CD4-positive, alpha-beta T cell treated with Interleukin-15 for 1 hour (primary cell): ENCODE measurements at places on chromosomes 4 and X.

DNA sequence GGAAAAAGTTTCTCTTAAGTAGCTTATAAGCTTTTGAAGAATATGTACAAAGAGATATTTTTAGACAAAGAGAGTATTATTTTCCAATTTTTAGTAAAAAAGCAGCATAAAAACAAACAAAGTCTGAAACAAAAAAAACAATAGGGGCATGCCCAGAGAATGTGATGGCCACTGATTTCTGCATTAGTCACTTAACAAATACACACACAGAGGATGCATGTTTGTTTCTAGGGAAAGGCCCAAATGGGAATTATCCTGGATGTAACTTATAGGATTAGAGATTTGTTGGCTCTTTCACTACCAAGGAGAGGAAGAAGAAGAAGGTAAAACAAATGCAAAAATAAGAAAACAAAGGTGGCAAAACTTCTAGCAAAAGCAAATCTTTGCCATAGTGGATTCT lies 95.9 kb upstream of the SCOC start:
- no peak for DNase-seq

- DNase-seq = no peak
These were observed 28.4 kb downstream of the LEF1 start for GRCh38 chr4:108140328-108140727.

GRCh38 chr4:6257247-6258025 lies 12.2 kb upstream of the WFS1 start:
- no peak for DNase-seq

DNA sequence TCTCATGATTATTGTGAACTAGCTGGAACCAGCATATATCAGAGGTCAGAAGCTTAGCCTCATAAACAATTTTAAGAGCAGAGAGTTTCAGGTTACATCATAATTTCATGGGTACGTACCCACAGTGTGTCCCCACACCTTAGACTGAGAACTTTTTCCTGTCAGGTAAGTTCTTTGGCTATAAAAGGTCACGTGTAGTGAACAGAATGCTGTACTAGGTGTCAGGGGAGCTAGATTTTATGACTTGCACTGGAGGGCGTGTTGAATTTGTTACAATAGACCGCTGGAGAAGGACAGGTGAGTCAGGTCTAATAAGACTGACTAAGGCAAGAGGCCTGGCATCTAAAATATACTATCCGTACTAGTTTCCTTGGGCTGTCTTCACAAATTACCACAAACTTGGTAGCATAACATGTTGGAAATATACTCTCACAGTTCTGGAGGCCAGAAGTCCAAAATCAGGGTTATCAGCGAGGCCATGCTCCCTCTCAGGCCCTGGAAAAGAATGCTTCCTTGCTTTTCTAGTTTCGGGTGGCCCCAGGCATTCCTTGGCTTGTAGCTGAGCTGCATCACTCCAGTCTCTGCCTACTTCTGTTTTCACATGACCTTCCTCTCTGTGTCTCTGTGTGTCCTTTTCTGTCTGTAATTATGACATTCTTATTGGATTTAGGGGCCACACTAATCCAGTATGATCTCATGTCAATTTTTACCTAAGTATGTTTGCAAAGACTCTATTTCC lies 512.0 kb upstream of the NR3C2 start:
- DNase-seq = no peak

GRCh38 chrX:70485466-70485865 lies 40.8 kb downstream of the DLG3 start:
- DNase-seq = no peak

DNA sequence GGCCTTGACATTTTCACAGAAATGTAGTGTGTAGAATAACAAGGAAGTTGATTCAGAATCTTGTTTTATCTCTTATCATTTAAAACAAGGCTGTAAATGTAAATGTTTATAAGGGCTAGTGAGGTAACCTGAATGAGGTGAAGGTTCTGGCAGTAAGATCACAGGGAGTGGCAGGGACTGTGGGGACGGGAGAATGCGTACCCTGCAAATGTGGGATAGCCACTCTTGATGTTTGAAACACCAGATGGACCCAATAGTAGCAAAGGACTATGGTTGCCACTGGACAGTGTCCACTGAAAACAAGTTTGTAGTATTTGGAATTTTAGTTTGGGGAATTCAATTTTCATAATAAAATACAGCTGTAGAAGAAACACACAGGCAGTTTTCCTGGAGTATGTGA lies 155.3 kb downstream of the FHIP1A start:
- no peak for DNase-seq

DNA sequence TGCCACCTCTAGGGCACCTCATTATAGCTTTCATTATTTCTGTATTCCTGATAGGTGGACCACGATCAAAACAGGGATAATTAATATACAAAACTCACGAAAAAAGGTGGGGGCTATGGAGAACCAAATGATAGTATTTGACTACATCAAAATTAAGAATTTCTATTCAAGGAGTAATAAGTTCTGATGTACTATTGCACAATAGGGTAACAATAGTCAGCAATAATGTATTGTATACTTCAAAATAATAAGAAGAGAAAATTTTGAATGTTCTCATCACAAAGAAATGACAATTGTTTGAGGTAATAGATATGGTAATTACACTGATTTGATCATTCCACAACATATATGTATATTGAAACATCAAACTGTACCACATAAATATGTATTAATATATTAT lies 327.3 kb upstream of the TRAM1L1 start:
- DNase-seq = no peak

DNA sequence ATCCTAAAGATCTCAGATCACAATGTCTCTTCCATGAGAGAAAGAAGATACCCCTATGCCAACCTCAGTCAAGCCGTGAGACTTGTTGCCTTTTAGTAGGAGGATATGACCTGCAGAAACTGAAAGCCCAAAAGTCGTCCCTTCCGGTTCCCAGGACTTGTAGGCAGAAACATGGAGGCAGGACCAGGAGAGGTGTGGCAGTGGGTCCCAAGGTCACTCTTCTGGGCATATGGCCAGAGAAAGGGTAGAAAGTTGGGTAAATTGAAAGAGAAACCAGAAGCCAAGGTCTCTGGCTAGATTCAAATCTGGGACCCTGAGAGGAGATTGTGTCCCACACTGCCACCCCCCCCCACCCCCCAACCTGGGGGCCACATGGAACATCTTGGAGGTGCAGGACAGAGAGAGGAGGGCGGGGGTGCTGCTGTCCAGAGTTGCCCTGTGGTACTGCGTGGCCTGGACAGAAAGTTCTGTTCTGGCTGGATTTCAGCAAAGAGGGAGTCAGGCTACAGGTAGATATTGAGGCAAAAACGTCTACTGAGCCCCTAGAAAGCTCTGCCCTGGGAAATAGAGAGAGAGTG lies 55.4 kb downstream of the DDX3X start:
- no peak for DNase-seq

- DNase-seq = no peak
These were observed 823.2 kb upstream of the FRG1 start for GRCh38 chr4:189117426-189117825.

DNA sequence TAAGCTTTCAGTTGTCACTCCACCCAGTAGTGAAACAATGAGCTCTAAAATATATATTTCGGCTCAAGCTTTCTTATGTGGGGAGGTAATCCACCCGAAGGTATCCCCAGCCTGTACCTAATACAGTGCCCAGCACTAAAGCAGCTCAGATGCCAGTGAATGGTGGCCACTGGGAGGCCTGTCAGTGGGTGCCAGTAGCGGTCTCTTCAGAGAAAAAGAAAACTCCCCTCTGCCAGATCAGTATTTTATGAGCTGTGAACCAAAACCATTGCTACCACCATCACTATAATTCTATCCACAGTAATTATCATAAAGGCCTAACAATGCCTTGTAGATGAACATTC lies 835 bp upstream of the NFKB1 start:
- DNase-seq = peak; percentile 55

DNA sequence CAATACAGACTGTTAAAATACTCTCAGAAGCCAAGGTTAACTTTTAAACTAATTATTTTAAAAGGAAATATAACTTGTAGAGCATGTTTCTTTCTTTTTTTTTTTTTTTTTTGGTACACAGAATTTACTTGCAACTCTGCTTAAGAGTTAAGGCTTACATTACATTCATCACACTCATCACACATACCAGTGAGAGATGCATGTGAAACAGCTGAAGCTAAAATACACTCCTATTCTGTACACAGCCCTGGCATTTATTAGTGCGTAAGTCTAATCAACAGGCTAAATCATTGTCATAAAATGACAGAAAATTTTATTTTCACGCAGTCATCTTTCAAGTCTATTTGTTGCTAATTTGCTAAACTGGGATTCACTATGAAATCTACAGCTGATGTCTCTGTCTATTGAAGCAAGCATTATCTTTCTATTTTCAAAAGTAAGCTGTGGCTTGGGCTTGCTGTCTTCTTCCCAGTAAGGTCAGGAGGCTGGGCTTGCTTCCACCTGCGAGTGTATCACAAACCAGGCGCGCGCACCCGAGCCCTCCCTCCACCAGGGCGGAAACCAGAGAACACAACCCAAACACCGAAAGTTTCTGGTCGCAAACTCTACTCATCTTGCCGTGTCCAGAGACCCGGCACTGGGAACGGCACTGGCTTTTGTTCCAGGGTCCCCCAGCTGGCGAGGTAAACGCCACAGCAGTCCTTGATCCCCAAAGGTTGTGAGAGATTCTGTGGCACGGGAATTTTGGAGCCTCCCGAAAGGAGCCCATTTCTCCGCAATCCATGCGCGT lies 3.9 kb downstream of the MAML3 start:
- peak; percentile 64 for DNase-seq

GRCh38 chrX:10246297-10246696 lies 89.5 kb downstream of the CLCN4 start:
- no peak for DNase-seq

GRCh38 chrX:119828446-119828845 lies 24.3 kb downstream of the UPF3B start:
- no peak for DNase-seq

GRCh38 chr4:14816623-14817261 lies 185.5 kb upstream of the CPEB2 start:
- no peak for DNase-seq
